ENCODE measurements at places on chromosomes 7 and 10.
A peak's percentile ranks its signal among the peaks of the same experiment; 100 is the strongest.

DNA sequence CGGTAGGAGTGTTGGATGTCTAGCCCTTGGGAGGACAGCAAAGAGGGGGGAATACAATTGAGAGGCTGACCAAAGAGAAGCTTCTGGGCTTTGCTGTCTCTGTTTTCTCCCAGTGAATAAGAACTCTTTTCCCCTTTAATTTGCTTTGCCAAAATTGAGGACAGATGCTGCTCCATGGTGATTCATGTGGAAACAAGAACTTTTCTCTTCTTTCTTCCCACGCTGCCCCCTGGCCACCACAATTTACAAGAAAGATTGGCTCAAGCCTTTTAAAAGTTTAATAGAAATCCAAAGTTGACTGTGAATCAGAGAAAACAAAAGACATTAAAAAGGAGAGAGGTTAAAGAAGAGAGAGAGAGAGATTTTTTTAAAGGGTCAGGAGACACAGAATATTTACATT is 49.0 kb downstream of the PRR15 start:
- DNase-seq: no peak

- no peak for DNase-seq
Measured at GRCh38 chr7:103637726-103638125, 191.7 kb upstream of the SLC26A5 start.

DNA sequence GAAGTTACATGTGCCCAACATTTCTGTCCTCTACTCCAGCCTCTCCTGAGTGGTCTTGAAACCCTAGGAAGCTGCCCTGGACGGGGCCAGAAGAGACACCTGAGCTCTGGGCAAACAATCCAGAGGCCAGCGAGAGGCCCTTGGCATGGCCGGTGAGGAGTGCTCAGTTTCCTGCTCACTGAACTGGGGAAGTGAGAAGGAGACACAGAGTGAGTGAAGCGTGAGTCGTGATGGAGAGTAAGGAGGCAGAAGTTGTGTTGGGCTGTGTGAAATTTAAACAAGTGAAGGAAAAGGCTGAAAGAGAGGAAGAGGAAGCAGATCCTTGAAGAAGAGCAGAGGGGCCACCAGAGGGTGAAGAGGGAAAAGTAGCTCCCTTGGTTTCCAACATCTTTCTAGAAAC is 73.2 kb downstream of the WNT2 start:
- DNase-seq: no peak

GRCh38 chr10:107473225-107473624 is 308.7 kb upstream of the SORCS1 start:
- no peak for DNase-seq

GRCh38 chr10:11724938-11725776 is 17.0 kb upstream of the ECHDC3 start:
- no peak for DNase-seq

DNA sequence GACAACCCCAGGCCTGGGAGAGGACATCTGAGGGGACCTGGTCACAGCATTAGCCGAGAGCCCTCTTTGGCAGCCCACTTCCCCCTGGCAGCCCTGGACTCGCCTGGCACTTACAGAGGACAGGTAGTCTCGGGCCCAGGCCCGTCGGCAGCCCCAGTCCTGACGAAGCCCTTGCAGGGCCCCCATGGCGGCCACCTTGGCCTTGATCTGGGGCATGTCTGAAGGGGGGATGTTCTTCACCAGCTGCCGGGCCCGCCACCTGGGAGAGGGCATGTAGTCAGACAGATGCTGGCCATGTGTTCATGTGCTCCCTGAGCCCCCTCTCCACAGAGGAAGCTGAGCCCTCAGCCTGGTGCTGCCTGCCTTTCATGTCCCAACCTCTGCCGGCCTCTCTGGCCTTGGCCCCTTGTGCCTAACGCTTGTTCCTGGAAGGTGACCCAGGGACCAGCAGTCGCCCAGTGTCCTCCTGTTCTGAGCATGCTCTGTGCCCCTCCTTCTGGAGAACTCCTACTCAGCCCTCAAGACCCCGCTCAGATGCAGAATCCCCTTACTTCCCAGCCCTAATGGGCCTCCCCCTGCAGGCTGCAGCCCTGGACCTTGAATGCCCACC is 13.9 kb downstream of the MYO1G start:
- no peak for DNase-seq

DNA sequence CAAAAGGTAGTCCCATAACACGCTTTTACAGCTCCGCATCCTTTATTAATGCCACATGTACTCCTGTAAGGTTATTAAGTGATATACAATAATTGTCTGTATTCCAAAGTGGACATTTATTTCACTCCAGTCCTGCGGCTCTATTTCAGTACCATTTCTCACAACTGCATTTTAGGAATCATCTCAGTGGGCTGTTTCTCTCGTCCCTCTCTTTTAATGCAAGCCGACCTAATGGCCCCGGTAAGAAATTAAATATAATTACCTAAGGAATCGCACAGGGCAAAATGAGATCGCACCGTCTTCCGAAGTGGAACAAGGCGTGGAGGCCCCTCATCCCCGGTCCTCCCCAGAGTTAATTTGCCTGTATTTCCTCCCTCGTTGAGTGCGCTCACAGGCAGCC is 216.5 kb downstream of the RAB11FIP2 start:
- DNase-seq: no peak

DNA sequence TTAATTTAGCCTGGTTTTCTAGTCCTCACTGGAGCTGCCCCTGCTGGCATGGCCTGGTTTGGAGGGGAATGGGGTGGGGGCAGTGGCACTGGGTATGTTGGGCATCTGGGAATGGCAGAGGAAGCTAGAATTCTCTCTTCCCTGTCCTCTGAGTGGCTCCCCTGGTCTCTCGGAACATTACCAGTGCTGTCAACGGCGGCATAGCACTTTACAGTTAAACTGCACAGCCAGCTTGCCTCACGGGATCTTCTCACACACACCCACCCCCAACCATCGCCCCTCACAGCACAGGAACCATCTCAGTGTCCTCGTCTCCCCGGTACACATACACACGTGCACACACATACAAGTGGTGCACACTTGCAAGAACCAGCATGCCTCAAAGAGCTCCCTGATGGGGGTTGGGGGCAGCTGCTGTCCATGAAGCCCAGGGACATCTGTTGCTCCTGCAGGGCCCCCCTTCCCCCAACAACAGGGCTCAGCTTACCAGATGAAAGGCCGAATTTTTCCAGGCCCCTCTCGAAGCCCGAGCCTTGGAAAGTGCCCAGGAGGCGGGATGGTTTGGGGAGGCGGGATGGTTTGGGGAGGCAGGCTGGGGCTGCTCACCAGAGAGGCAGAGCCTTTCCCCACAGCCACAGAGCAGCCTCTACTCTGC is 41.0 kb downstream of the TSPAN15 start:
- peak; percentile 87 for DNase-seq

- no peak for DNase-seq
Measured at GRCh38 chr7:80357530-80357929, 154.3 kb downstream of the GNAT3 start.

DNA sequence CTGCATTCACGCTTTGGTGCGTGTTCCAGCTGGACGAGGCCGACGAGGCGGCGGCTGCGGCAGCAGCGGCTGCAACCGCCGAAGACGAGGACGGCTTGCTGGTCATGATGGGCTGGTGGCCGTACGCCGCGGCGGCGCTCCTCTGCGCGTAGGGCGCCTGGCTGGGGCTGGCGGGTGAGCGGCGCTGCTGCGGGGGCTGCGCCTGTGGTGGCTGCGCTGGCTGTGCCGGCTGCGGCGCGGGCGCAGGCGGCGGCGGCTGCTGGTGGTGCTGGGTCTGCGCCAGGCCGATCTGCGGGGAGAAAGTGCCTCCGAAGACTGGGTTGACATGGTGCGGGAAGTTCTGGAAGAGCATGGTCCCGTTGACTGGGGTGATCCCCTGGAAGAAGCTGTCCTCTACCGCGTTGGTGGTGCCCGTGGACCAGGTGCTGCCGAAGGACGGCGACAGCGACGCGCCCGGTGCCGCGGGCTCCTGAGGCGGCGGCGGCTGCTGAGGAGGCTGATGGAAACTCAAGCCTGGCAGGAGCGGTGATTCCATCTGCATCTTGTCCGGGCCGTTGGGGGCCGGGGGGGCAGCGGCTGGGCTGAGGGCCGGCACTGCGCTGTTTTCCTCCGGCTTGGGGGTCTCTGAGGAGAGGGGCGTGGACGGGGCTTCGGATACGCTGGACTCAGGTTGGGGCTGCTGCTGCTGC is 51.1 kb downstream of the CPEB3 start:
- peak; percentile 62 for DNase-seq

GRCh38 chr7:159104188-159104920 is 40.3 kb downstream of the VIPR2 start:
- DNase-seq: no peak

- no peak for DNase-seq
Measured at GRCh38 chr10:100773646-100774045, 28.3 kb downstream of the PAX2 start.

DNA sequence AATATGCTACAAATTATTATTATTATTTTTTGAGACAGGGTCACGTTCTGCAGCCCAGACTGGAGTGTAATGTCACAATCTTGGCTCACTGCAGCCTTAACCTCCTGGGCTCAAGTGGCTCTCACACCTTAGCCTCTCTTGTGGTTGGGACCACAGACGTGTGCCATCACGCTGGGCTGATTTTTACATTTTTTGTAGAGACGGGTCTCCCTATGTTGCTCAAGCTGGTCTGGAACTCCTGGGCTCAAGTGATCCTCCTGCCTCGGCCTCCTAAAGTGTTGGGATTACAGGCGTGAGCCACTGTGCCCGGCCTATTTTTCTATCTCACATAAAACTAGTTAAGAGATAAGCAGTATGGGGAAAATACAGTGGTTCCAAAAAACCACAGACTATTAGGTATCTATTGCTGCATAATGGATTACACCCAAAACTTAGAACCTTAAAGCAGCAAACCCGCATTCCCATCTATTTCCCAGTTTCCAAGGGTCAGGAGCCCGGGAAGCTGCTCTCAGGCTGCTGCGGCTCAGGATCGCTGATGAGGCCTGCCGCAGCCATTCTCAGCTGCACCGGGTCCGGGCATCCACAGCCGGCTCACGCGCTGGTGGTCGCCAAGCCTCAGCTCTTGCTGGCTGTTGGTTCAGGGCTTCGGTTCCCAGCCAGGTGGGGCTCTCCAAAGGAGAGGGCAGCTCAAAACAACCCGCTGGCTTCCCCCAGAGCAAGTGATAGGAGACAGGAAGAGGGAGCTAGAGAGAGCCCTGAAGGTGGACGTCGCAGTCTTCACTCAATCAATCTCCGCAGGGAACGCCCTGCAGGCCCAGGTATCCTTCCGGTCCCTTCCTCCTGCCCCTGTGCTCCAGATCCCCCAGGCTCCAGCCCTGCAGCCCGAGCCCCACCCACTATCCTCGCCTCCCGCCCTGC is 128.2 kb downstream of the UBE2H start:
- no peak for DNase-seq

- no peak for DNase-seq
Measured at GRCh38 chr10:4902571-4903011, 60.6 kb upstream of the AKR1C1 start.

DNA sequence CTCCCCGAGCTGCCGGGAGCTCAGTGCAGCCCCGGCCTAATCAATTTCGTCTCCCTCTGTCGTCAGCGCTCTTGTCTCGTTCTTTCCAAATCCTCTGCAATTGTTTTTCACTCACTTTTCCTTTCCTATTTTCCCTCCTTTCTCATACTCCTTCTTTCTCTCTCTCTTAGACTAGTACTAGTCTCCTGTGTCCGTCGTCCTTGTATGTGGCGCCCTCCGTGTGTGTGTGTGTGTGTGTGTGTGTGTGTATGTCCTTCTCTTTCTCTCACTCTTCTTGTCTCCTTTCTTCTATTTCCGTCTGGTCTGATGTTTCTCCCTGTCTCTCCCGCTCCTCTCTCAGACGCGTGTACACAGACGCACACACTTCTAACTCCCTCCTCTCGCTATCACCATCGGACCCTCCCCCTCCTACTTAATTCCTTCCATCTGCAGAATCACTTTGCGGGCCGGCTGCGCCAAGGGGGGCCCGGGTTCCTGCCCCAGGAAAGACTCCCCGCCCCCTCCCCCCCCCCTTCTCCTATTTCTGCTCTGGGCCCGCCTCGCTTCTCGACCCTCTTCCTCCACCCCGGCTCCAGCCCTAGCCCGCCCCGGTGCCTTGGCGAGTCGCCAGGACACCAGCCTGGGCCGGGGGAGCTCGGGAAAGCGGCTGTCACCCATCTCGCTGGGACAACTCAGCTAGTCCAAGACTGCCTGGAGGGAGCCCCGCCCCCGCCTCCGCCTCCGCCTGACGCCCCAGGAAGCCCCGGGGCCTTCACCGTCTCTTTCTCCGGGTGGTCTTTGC is 743 bp upstream of the ZCCHC24 start:
- DNase-seq: peak; percentile 89

GRCh38 chr10:52491246-52491995 is 177.3 kb downstream of the DKK1 start:
- no peak for DNase-seq

DNA sequence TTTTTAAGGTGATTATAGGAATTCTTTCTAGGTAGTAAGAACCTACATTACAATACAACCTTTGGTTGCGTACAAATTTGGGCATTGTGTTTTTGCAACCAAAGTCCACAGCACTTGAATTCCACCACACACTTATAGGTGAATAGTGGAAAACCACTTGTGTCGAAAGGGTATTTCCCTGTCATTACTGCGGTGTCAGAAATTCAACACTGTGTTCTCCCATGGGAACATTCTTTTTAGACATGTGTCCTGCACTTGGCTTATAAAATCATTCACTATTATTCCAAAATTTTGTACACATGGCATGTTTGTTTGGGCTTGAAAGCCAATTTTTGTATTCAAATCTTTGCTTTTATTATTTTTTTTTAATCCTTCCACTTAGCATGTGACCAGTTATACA is 333.7 kb downstream of the PRPF18 start:
- no peak for DNase-seq

GRCh38 chr7:31651234-31652062 is 35.6 kb upstream of the PPP1R17 start:
- no peak for DNase-seq

DNA sequence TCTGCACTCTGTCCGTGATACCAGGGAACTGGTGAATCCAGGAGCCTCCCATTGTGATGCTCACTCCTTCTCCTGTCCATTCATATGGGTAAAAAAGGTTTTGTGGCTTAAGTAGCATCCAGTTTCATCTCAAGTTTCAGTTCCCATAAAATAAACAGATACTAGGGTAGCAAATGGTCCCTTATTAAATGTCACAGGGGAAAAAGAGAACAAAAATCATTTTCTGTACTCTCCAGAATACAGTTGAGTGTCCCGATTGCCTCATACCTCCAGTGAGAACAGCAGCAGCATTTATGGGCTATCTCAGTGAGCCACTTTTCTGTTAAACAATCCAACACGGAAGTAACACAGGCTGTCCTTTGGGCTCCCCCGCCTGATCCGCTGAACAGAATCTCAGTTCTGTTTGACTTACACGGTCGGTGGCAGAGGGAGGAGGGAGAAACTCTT is 179.6 kb downstream of the CELF2 start:
- no peak for DNase-seq

- DNase-seq: no peak
Measured at GRCh38 chr7:98221611-98222532, 10.6 kb downstream of the BHLHA15 start.
